Bone marrow (tissue), 2 donors: ENCODE measurements at places on chromosomes 1 and 21.

GRCh38 chr1:45043094-45043493, 31.0 kb downstream of the UROD start:
- DNase-seq, result no peak

DNA sequence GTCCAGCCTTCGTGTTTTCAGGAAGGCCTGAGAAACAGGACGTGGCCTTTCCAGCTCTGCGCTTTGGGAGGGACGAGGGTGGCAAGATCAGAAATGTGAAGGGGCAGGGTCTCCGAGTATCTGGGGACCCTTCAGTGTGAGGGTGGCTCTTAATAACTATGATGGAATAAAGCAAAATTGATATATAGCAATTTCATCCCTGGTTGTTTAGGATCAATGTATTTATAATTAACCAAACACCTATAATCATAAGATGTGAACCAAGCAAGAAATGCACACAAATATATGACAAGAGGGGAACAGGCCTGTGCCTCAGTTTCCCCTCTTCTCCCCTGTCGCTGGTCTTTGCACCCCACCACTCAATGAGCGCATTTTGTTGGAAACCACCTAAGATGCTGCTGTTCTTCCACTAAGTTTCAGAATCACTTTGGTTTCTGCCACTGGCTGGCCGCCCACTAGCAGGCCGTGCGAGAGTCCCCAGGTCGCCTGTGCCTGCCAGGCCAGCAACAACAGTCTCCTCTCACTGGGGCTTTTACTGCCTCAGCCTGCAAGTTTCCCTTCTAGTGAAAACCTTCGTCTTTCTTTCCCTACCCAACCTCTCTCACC, 36.6 kb downstream of the UBASH3A start:
- DNase-seq, result no peak

DNA sequence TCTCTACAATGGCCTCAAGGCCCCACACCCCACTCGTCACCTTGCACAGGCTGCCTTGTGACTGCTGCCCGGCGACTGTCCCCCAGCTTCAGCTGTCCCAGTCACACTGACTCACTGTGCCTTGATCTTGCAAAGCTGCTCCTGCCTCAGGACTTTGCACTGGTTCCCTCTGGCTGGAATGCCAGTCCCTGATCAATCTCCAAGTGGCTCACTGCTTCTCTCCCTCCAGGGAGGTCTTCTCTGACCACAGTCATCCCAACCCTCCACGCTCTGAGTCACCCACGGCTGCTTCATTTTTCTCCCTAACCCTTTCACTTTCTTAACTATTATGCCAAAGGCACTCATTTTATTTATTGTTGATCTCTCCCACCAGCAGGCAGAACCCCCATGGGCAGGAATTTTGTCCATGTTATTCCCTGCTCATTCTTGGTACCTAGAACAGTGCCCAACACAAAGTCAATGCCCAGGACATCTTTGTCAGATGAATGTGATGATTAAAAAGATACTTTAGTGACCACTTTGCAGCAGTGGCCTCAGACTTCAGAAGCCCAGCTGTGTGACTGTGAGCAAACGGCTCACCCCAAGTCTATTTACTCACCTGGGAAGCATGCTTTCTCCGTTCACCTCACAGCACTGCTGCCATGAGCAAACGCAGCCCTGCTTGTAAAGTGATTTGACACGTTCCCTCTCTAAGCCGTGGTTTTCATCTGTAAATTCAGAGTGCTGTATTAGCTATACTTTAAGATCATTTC, 53.4 kb downstream of the ZBTB18 start:
- DNase-seq, result no peak

- no peak for DNase-seq
Measured at GRCh38 chr1:159802111-159802510, at the start of gene FCRL6. Gene FCRL6 (plus strand): TSS chr1:159802360. CDS start chr1:159802425, 65 bp downstream.

- no peak for DNase-seq
Measured at GRCh38 chr1:246618240-246618808, 52.1 kb downstream of the CNST start.

DNA sequence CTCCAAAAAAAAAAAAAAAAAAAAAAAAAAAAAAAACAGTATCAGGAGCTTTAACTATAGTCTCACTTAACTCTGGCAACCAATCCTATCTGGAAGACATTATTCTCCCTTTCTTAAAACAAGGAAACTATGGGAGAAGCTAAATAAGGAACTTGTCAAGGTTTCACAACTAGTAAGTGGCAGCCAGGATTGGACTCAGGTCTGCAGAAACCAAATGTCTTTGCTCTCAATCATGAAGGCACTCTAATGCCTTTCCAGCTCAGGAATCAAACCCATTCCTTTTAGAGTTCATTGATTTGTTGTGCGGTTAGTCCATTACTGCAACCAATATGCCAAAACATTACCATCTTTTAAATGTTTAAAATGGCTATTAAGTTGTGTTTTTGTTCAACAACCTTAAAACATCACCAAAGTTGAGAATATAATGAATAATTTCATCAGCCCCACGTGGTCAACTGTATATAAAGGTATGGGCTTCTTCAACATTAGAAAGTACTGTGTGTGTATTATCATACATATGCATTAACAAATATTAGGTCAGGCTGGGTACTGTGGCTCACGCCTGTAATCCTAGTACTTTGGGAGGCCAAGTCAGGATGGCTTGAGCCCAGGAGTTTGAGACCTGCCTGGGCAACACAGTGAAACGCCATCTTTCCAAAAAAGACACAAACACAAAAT, 1.5 kb downstream of the EPRS1 start:
- DNase-seq, result no peak

GRCh38 chr1:54252371-54252936, 52.5 kb downstream of the MRPL37 start:
- no peak for DNase-seq

DNA sequence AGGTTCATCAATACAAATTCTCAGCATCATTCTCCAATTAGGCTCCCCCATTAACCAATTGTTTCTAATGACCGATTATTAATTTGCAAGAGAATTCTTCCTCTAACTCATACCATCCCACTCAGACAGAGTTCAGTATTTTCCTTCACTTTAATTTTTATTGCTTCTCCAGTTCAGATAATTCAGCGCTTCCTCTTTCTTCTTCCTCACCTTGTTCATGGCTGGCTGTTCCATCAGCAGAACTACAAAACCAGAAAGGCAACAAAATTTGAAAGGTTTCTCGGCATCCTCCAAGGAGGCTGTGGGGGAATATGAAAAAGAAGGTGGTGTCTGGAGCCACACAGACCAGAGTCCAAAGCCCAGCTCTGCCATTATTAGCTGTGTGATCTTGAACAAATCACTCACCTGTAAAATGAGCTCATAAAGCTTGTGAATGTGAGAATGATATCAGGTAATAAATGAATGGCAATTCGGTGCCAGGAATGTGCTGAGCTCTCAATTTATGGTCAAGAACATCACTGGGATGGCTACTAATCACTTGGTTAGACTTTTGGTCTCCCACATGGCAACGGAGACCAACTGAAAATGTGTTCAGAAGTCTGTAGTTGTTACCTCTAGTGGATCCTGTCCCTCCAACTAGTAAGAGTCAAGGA, 11.7 kb upstream of the ZNF436 start:
- no peak for DNase-seq

- no peak for DNase-seq
Measured at GRCh38 chr1:248416226-248416625, 13.4 kb downstream of the OR2T1 start.

DNA sequence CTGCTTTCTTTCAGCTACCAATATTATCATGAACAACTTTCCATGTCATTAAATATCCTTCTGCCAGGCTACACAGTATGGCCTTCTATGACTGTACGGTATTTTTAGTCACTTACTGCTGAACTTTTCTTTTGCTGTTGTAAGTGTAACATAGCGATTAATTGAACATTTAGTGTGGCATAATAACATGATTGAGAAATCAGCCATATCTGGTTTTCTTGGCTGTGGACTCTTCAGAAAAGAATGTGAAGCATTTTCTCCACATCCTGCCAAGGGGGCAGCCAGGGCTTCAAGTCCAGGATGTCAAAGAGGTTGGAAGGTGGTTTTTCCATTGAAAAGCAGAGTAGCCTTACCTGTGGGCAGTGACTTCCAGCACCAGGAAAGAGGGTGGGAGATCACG, 8.8 kb upstream of the AHCYL1 start:
- DNase-seq, result no peak

DNA sequence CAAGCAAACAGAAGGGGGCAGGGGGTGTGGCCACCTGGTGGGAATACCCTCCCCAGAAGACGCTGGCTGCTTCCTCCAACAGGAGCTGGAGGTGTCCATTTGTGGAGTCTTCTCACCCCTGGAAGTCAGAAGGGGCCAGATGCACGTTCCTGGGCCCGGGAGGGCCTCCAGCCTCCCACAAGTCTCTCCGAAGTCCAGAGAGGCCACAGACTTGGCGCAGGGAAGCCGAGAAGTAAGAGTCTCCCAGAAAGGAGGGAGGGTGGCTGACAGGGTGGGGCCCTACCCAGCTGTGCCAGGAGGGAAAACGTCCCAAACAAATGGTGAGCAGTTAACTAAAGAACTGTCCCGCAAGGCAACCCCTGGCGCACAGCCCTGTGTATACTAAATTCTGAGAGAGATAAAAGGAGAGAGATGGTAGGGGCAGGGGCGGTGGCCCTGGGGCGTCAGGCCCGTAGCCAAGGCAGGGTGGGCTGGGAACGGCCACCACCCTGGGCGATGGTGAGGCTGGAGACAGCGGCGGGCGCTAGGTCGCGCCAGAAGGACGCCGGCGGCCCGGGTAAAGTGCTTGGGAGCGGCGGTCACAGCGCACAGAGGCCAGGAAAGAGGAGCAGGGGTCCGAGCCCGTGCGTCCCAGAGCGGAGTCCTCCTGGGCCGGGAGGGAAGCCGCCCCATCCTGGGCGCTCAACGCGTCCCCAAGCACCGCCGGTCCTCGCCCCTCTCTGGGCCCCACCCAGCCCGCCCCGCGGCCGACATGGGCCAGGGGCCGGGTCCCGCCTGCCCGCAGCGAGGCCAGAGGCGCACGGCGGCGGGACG, 1.2 kb downstream of the CHD5 start:
- no peak for DNase-seq

GRCh38 chr1:47677241-47677940, 239.5 kb downstream of the FOXD2 start:
- DNase-seq, result no peak

- DNase-seq, result no peak
Measured at GRCh38 chr1:12106153-12106552, 43.0 kb downstream of the TNFRSF8 start.

GRCh38 chr1:164611754-164612642, 53.0 kb downstream of the PBX1 start:
- no peak for DNase-seq

- peak; percentile 72 for DNase-seq
Measured at GRCh38 chr1:172662464-172663109, 3.7 kb downstream of the FASLG start.

DNA sequence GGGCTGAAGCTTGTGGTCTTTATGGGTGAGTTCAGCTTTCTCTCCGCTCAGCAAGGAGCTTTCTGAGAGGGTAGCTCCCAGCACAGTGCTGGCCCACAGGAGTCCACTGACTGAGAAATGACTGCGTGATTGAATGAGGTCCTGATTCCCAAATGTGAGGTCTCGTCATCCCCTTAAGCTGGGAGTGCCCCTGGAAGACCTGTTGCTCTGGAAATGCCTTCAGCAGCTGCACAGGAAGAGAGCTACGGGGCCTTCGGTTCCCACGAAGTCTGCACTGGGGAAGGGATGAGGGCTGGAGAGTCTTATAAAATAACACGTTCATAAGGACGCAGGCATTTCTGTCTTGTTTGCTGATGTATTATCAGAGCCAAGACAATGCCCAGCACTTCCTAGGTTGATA, 14.0 kb downstream of the TNNT2 start:
- no peak for DNase-seq

DNA sequence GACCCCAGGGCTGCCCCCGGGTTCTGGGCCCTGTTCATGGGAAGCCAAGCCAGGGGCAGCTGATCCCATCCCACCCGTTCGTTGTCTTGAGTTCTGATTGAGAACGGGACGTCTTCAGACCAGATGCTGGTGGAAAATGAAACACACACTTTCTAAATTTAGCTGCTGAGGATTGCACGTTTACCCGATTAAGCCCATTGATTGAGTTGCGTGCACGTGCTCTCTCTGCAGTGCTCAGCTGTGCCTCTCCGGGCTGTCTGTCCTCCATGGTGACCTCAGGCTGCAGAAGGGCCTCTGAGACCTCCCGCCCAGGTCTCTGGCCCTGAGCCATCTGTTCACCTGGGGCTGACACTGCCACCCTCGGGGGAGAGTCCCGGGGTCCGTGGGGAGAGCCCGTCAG, 27.0 kb upstream of the PEX10 start:
- DNase-seq, result no peak

- DNase-seq, result no peak
Measured at GRCh38 chr1:24526940-24527542, 24.4 kb downstream of the RCAN3 start.

DNA sequence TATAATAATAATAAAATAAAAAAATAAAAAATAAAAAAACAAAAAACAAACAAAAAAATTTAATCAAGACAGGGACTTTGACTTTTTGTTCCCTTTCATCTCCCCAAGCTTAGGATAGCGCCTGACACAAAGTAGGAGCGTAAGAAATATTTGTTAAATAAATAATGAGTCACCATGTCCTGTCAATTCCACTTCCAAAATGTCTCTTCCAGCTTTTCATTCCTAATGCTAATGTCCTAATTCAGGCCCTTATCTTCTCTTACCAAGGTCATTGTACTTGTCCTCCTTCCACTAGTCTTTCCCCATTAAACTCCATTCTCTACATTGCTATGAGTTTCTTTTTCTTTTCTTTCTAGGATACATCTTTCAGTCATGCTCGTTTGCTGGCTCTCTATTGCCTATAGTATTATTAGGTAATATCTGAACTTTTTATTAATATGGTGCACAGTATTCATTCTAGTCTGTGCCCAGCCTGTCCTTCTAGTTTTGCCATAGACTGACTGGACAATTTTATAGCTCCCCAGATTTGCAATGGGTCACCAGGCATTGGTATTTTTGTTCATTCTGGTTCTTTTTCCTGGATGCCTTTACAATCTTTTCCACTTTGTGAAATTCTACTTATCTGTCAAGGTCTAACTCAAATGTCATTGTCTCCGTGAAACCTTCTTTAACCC, 11.4 kb downstream of the NEXN start:
- no peak for DNase-seq

DNA sequence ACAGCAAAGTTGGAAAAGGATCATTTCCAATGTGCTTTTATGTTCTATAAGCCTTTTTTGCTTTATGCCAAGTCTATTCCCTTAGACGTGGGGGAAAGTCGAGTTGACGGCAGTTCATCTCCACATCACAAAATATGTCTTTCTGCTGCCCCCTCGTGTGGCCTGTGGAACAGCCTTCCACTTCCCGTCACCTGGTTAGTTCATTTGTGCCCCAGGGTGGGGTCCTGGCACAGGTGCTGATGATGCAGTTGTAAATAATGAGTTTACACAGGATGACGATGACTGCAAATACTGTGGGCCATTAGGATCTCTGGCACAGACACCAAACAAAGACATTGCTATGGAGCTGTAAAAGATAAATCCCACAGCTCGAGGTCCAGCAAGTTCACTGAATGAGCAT, 10.0 kb upstream of the OTUD3 start:
- no peak for DNase-seq

GRCh38 chr1:229990326-229990725, 76.7 kb upstream of the GALNT2 start:
- DNase-seq, result no peak

GRCh38 chr21:44750675-44751025, 39.3 kb upstream of the TSPEAR start:
- DNase-seq, result no peak
